Keratinocyte (primary cell): ENCODE measurements at places on chromosomes 13 and 19. TPM values are rescaled to one million over a fixed set of nuclear protein-coding genes. Genes with fewer than 3 reads are reported as not detected.

Gene SULT2B1
- 6.0 to 10.2 TPM (median 8.9 TPM) in 3 replicates for polyA plus RNA-seq

Gene SUPT20H
- polyA plus RNA-seq = 53.9 to 65.4 TPM (median 57.4 TPM) in 3 replicates

Gene MUC16
- 0.02 to 0.04 TPM (median 0.03 TPM) in 3 replicates for polyA plus RNA-seq

Gene FBXO17
- polyA plus RNA-seq = 5.4 to 7.7 TPM (median 6.5 TPM) in 3 replicates

Gene AKAP8
- polyA plus RNA-seq = 16.8 to 18.1 TPM (median 18.1 TPM) in 3 replicates
